Mesendoderm (in vitro differentiated cells): ENCODE measurements at places on chromosomes 13 and 19.

- no peak for DNase-seq
Observed at GRCh38 chr19:38265921-38266429, 1.6 kb downstream of the SPINT2 start.

DNA sequence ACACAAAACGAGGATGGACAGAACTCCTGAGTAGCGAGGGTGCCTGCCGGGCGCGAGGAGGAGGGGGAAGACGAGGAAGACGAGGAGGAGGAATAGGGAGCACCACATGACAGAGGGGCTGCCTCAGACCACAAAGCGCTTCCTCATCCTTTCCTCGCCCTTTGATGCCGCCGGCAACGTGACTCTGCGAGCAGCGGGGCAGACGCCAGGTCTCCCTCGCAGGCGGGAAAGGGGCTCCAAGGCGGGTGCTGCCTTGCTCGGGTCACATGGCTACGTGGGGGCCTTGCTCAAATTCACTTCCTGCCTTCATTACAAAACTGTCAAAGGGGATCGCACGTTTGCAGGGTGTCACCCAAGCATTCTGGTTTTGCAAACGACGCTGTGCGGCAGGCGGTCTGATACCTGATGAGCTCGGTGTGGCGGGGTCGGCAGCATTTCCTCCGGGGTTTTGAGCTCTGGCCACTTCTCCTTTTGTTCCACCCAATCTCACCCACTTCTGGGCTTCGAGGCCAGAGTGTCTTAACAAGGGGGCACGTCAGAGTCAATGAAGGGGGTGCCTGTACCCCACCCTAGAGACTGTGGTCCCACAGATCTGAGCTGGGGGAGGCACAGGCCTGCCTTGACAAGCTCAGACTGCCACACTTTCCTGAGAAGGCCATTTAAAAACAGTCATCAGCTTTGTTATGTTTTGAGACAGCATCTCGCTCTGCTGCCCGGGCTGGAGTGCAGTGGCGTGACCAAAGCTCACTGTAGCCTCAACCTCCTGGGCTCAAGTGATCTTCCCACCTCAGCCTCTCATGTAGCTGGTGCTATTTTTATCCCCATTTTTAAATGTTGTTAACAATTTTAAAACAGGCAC is 14.9 kb downstream of the MAP2K2 start:
- DNase-seq = no peak

DNA sequence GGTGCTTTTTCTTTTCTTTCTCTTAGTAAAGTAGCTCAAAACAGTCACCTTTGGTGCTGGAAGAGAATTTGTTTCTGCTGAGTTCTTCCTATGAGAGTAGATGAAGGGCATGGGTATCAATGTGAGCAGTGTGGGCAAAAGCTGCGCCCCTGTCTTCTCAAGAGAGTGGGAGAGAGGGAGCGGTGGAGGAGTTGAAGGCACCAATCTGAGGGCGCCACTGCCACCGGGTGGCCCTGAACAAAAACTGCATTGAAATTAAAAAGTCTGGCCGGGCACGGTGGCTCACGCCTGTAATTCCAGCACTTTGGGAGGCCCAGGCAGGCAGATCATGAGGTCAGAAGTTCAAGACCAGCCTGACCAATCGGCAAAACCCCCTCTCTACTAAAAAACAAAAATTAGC is 28.7 kb upstream of the EPHX3 start:
- DNase-seq = peak; percentile 28

DNA sequence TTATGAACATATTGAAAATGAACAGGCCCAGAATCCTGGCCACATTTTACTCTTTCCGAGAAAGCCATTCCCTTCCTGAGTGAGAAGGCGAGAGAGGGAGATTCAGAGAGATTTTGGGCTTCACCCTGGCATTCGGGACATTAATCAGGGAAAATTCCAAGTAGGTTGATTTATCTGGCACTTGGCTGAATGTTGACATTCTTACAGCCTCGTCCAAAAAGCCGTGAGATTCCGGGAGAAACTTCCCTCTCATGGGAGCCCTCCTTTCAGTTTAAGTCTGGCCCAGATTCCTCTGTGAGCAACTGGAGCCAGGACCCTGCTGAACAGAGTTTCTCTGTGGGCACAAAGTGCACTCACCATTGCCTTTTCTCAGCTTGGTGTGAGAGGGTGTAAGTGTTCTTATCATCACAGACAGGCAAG is 129.2 kb upstream of the PEG3 start:
- peak; percentile 37 for DNase-seq

DNA sequence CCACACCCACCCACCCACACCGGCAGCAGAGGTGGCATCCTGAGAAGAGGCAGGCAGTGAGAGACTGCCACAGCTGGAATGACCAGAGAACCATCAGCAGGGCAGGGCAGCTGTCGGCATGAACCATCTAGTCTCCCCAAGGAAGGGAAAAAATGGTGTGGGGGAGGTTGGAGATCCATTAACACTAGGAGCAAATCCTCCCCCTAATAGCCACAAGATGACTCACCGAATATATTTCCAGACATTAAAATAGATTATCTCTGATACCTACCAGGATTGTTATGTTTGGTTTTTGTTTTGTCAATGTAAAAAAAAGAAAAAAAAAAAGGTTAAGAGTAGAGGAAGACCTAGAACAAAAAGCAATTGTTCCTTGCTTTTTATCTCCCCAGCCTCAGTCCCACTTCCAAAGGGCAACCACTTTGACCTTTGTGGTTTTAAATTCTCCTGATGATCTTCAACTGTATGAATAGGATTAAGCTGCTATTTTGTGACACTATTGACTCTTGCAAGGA is 34.2 kb downstream of the THSD1 start:
- DNase-seq = peak; percentile 38

- no peak for DNase-seq
Observed at GRCh38 chr13:50829896-50830295, 13.6 kb downstream of the DLEU7 start.

- no peak for DNase-seq
Observed at GRCh38 chr13:40251343-40252032, 415.0 kb downstream of the FOXO1 start.

DNA sequence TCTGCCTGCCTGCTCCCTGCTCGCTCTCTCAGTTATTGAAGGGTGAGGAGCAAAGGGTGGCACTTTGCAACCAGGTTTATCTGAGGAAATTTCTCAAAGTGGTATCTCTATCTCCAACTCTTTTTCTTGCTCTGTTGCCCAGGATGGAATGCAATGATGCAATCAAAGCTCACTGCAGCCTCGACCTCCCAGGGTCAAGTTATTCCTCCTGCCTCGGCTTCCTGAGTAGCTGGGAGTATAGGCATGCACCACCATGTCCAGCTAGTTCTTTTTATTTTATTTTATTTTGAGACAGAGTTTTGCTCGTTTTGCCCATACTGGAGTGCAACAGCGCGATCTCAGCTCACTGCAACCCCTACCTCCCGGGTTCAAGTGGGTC is 4.9 kb downstream of the ACTMAP start:
- peak; percentile 73 for DNase-seq

DNA sequence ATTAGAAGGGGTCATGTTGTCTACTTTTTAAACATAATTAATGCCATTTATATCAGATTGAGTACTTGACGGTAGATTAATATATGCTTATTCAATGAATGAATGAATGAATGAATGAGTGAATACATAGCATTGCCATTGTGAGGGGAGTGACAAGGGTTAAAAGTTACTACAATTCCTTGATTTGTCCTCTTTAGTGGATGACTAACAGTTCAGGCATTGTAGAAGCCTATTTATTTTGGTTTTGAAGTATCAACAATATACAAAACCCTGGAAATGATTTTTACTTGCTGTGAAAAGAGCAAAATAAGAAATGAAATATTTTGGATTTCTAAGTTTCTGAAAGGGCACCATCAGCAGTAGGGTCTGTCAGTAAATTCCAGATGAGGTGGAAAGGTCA is 122.7 kb downstream of the CYSLTR2 start:
- DNase-seq = no peak

DNA sequence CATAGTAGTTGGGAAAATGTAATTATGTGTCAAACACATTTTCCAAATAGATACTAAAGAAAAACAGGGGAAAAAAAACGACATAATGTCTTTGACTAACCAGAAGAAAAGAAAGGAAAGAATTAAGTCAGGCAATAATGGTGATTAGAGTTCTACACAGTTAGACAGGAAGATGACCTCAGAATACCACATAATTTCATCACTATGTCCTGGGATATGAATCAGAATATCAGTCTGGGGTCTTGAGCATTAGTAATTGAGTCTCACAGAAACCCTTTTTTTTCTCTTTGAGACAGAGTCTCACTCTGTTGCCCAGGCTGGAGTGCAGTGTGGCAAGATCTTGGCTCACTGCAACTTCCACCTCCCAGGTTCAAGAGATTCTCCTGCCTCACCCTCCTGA is 503.4 kb downstream of the SLITRK1 start:
- no peak for DNase-seq

DNA sequence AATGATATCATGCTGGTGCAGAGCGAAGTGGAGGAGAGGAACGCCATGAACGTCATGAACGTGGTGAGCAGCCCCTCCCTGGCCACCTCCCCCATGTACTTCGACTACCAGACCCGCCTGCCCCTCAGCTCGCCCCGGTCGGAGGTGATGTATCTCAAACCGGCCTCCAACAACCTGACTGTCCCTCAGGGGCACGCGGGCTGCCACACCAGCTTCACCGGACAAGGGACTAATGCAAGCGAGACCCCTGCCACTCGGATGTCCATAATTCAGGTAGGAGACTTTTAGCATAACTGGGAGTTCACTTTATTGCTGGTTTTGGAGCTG is 3.3 kb downstream of the PCDH17 start:
- no peak for DNase-seq

DNA sequence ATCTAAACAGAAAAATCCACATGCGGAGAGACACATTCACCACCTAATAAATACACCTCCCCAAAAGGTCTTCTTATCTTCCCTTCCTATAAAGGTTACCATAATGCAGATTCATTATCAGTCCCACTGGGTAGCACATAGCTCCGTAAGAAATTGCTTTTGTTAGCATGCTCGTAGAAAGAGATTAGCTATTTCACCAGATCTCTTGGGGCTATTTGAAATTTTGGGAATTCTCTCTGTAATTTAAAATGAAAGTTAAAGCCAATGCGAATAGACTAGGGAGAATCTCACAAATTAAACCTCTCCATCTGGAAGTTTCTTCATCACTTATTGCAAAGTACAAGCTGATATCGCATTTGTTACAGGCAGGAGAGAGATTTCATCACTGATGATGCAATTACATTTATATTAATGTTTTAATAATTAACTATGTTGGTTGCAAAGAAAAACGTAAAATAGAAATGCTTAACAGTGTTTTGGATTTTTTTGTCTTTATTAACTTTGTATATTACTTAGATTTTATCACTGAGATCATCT is 12.9 kb upstream of the DACH1 start:
- no peak for DNase-seq

DNA sequence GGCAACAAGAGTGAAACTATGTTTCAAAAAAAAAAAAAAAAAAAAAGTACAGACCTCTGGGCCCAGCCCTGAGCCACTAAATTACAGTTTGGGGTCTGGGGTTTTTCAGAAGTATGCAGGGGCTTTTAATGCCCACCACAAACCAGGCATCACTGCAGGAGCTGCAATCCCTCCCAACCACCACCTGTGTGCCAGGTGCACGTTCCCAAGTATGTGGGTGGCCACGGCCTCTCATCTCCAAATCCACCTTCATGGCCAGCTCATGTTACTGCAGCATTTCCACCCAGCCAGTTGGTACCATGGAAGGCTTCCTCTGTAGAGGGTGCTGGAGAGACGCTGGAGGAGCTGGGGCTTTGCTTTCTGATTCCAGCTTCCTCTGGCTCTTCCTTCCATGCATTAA is 26.5 kb downstream of the CEP89 start:
- DNase-seq = peak; percentile 2

GRCh38 chr19:53328967-53329366 is 4.6 kb upstream of the ZNF845 start:
- no peak for DNase-seq

GRCh38 chr19:4524808-4525562 is 6.7 kb upstream of the PLIN4 start:
- peak; percentile 53 for DNase-seq

DNA sequence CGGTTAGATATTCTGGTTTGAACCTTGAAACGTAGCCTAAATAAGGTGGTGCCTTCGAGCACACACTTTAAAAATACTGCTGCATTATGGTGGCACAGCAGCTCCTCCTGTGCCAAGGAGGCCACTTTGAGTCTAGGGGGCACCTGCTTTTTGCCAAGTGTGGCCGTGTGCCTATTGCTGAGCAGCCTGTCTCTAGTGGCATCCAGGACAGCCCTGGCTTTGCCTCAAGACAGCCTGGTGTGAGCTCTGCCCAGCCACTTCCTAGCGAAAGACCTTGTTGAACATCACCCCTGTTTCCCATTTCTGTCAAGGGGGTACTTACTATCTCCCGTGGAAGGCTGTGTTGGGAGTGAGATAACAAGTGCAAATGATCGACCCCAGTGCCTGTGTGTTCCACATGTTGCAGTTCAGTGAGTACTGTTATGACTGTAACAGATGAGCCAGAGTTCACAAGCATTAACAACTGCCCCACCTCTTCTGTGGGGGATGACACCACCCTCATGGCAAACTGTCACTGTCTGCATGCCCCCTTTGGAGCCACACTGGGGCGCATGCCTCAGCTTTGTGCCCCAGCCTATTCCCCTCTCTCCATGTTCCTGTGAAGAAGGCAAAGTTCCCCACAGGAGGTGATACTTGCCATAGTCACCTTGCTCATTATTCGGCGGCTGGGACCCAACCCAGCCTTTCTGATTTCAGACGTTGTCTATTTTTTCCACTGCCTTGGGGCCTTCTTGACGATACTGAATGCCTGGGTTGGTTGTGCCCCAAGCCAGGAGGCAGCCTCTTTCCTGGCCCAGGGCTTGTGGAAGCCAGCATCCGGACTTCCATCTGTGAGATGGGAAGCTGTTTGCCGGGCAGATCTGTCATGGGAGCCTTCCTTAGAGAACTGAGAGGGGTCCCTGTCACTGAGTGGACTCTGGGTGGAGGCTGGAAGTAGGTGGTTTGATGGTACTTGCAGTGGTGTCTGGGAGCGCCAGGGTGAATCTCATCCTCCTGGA is 5.4 kb downstream of the GATAD2A start:
- DNase-seq = peak; percentile 13

GRCh38 chr13:97723655-97724054 is 229.8 kb upstream of the IPO5 start:
- no peak for DNase-seq

GRCh38 chr13:94232161-94232950 is 247.1 kb downstream of the DCT start:
- no peak for DNase-seq

- DNase-seq = peak; percentile 95
Observed at GRCh38 chr19:38452430-38453366, 19.2 kb downstream of the RYR1 start.

GRCh38 chr13:113448885-113449692 is 4.2 kb downstream of the ADPRHL1 start:
- no peak for DNase-seq

- DNase-seq = no peak
Observed at GRCh38 chr13:35231426-35231825, 245.1 kb downstream of the MAB21L1 start.

- DNase-seq = no peak
Observed at GRCh38 chr13:79126706-79127105, 279.3 kb downstream of the RBM26 start.

DNA sequence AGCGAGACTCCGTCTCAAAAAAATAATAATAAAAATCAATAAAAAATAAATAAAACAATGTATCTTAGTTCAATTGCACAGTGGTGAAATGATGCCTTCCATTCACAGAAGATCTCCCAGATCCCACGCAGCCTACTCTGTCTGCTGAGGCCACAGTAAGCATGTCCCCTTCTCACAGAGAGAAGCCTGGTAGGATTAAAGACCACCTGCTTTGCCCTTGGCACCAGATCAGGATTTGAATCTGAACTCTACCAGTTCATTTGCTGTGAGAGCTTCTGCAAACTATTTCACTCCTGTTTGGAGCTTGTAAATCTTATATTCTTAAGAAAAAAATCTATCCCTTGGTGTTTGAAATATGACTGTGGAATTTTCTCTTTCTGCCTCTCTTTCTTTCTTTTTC is 2.2 kb upstream of the SLC7A1 start:
- DNase-seq = no peak

- DNase-seq = no peak
Observed at GRCh38 chr19:3450796-3451411, 29.4 kb downstream of the SMIM24 start.
